ENCODE measurements at places on chromosomes 6 and 20. TPM values are rescaled to one million over a fixed set of nuclear protein-coding genes. Genes with fewer than 3 reads are reported as not detected.

- H3K36me3 ChIP-seq: no peaks in the 10 kb centered on the region
- no peak overlapping the region for H3K27ac ChIP-seq
- peaks cover 4% of the 10 kb centered on the region for H3K4me1 ChIP-seq
- H3K27me3 ChIP-seq: no peaks in the 10 kb centered on the region
- DNase-seq: no peak
These were observed 132.5 kb downstream of the RTN4IP1 start for GRCh38 chr6:106496823-106497222.

Gene RIPOR2
- 88.3 TPM for total RNA-seq

Gene CYP39A1
- not detected for total RNA-seq

- no peak for DNase-seq
- no peaks in the 10 kb centered on the region for H3K27me3 ChIP-seq
- no peak overlapping the region for H3K27ac ChIP-seq
- H3K36me3 ChIP-seq: peaks cover 29% of the 10 kb centered on the region
These were observed 13.0 kb upstream of the BAG2 start for GRCh38 chr6:57159127-57159526.

- H3K27ac ChIP-seq: no peak overlapping the region
- peaks cover 4% of the 10 kb centered on the region for H3K4me1 ChIP-seq
- DNase-seq: no peak
- no peak overlapping the region for H3K4me3 ChIP-seq
These were observed 210.0 kb downstream of the OGFRL1 start for GRCh38 chr6:71498638-71499037.

Gene DEFB132
- total RNA-seq: not detected

DNA sequence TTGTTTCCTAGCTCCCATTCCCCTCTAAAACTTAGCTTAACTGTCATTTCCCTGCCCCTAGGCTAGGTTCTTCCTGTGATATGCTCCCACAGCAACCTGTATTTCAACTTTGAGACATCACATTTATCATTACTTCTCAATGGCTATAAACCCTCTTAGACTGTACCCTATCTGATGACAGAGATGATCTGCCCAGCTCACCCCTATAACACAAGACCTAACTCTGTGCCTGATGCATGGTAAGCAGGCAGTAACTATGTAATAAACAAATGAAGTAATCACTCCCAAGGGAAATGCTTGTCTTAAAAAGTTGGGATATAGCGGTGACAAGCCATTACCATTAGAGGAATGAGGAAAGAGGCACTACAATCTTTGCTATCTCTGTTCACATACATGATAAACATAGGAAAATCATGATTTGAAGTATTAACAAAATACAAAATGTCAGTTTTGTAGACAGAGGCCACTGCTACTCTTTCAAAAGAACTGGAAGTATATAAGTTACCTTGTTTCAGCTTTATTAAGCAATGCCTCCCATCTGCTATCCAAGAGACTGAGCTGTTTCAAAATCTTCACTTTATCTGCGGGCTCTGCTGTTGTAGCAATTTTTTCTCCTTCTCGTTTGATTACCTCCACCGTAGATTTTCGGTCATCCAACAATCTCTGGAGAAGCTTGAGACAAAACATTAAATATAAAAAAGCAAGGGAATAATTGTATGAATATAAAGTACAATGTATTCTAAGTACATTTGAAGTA, 110.7 kb downstream of the DST start:
- no peak for DNase-seq
- no peak overlapping the region for H3K27ac ChIP-seq
- no peaks in the 10 kb centered on the region for H3K36me3 ChIP-seq
- H3K4me1 ChIP-seq: no peaks in the 10 kb centered on the region
- no peaks in the 10 kb centered on the region for H3K27me3 ChIP-seq

DNA sequence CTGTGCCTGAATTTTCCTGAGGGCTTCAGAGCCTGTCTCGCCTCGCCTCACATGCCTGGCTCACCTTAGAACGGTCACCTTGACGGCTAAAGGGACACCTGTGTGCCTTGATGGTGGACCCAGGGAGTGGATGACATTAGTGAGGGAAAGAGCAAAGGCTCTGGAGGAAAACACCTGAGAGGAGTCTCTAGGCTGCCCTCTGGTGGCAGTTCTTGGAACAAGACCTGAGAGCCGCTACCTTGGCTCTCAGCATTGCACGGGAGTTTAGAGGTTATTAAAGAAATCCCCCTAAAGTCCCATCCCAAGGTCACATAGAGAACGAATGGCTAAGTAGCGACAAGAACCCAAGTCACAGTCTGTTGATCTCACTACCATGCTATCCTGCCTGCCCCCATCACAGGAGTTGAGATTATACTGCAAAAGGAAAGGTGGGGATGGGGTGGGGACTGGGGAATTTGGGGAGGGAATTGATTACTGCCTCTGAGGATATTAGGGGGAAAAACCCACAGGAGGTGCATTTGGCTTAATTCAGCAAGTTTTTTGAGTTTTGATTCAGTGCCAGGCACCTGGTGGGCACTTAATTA, 7.9 kb upstream of the CDSN start:
- H3K4me3 ChIP-seq: no peak overlapping the region
- peak; percentile 88 for DNase-seq
- H3K36me3 ChIP-seq: no peaks in the 10 kb centered on the region
- H3K27me3 ChIP-seq: peaks cover 2% of the 10 kb centered on the region

Gene CENPQ
- 14.6 TPM for total RNA-seq

- H3K27me3 ChIP-seq: no peaks in the 10 kb centered on the region
- no peak overlapping the region for H3K27ac ChIP-seq
- H3K4me3 ChIP-seq: no peak overlapping the region
- no peaks in the 10 kb centered on the region for H3K36me3 ChIP-seq
These were observed 54.4 kb upstream of the SIRPG start for GRCh38 chr20:1711826-1712601.

- no peak overlapping the region for H3K4me3 ChIP-seq
- peaks cover 7% of the 10 kb centered on the region for H3K4me1 ChIP-seq
- DNase-seq: no peak
- no peak overlapping the region for H3K27ac ChIP-seq
- H3K36me3 ChIP-seq: peaks cover 6% of the 10 kb centered on the region
- no peaks in the 10 kb centered on the region for H3K27me3 ChIP-seq
These were observed 98.6 kb downstream of the KCNQ5 start for GRCh38 chr6:72720464-72720863.

Gene PAK5
- total RNA-seq: not detected

Data from activated CD8-positive, alpha-beta T cell treated with anti-CD3 and anti-CD28 coated beads for 36 hours (primary cell).